Activated T-cell treated with anti-CD3 and anti-CD28 coated beads, Interleukin-2, amount 50 U/mL, for 72 hours (primary cell): ENCODE measurements at places on chromosomes 7 and 10. TPM values are rescaled to one million over a fixed set of nuclear protein-coding genes. Genes with fewer than 3 reads are reported as not detected.

MET gene
- 2.4 TPM for total RNA-seq

ADRA2A gene
- total RNA-seq: 0.07 TPM

FOXP2 gene
- not detected for total RNA-seq

TFPI2 gene
- 0.51 TPM for total RNA-seq

PNLIPRP2 gene
- total RNA-seq: not detected

CDNF gene
- 2.9 TPM for total RNA-seq

TAS2R5 gene
- 2.3 TPM for total RNA-seq

ZCWPW1 gene
- 6.5 TPM for total RNA-seq

NAT16 gene
- total RNA-seq: not detected

SLC26A4 gene
- 7.9 TPM for total RNA-seq

GRCh38 chr10:101020427-101021075, 10.4 kb downstream of the PDZD7 start:
- DNase-seq: no peak
- H3K4me1 ChIP-seq: peaks cover 6% of the 10 kb centered on the region
- H3K27me3 ChIP-seq: peaks cover 44% of the 10 kb centered on the region
- H3K36me3 ChIP-seq: no peaks in the 10 kb centered on the region

DNA sequence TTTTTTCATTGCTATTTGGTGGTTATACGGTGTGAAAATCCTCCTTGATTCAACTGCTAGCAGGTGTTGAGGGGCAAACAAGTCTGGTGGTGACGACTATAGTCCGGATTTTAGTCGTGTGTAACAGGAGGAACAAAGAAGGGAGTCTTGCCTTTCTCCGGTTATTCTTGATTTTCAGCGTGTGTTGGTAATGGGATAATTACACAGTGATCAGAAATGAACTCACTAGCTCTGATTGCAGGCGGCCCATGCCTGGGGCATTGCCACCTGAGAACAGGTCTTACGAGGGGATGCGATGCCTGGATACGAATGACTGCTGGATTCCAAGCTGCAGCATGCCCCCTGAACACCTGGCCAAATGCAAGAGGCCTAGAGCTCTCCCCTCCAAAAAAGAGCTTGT, 72.8 kb downstream of the CAMK1D start:
- no peak for DNase-seq
- H3K27me3 ChIP-seq: no peaks in the 10 kb centered on the region
- H3K4me1 ChIP-seq: peaks cover 40% of the 10 kb centered on the region
- peaks cover under 1% of the 10 kb centered on the region for H3K36me3 ChIP-seq

GRCh38 chr10:95406651-95407280, 116.0 kb upstream of the PDLIM1 start:
- H3K4me1 ChIP-seq: peaks cover 9% of the 10 kb centered on the region
- no peak overlapping the region for H3K4me3 ChIP-seq
- H3K27me3 ChIP-seq: peaks cover 13% of the 10 kb centered on the region
- no peak overlapping the region for H3K27ac ChIP-seq
- DNase-seq: no peak

DNA sequence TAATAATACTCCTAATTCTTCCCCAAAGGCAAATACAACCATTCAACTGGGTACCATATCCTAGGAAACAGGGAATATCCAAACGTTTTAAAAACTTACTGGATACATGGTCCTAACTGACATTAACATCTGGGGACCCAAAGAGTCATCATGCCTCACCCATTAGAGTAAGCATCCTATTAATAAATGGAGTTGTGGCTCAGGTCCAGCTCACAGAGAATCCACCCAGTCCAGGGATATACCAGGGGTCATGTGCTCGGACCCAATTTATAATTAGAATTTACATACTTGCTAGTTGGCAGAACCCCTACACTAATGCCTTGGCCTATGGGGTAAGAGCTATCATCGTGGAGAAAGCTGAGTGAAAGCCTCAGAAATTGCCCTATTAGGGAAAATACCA, 670.0 kb downstream of the XPNPEP1 start:
- no peak overlapping the region for H3K4me3 ChIP-seq
- H3K27me3 ChIP-seq: no peaks in the 10 kb centered on the region
- no peaks in the 10 kb centered on the region for H3K4me1 ChIP-seq
- no peak overlapping the region for H3K27ac ChIP-seq
- H3K36me3 ChIP-seq: no peaks in the 10 kb centered on the region

GRCh38 chr10:22711373-22711772, 3.0 kb downstream of the PIP4K2A start:
- peaks cover 60% of the 10 kb centered on the region for H3K4me1 ChIP-seq
- DNase-seq: no peak
- no peaks in the 10 kb centered on the region for H3K27me3 ChIP-seq
- H3K27ac ChIP-seq: peak overlapping the region; percentile 72
- peaks cover 8% of the 10 kb centered on the region for H3K36me3 ChIP-seq

DNA sequence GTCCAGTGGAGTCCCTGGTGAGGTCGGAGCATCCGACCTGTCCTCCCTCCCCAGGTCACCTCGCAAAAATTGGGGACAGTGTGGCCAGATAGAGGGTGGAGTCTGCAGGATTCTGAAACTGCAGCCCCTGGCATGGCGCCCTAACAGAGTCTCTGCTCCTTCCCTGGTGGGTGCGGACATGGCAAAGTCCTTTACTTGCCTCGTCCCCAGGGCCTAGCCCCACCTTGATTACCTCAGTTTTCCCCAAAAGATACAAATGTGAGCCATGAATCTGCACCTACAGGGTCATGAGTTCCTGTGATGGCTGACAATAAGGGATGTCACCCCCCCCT, 47.7 kb downstream of the NPVF start:
- peak overlapping the region; percentile 89 for H3K4me3 ChIP-seq
- no peaks in the 10 kb centered on the region for H3K36me3 ChIP-seq
- peaks cover 10% of the 10 kb centered on the region for H3K4me1 ChIP-seq
- H3K27ac ChIP-seq: peak overlapping the region; percentile 58
- DNase-seq: no peak

DNA sequence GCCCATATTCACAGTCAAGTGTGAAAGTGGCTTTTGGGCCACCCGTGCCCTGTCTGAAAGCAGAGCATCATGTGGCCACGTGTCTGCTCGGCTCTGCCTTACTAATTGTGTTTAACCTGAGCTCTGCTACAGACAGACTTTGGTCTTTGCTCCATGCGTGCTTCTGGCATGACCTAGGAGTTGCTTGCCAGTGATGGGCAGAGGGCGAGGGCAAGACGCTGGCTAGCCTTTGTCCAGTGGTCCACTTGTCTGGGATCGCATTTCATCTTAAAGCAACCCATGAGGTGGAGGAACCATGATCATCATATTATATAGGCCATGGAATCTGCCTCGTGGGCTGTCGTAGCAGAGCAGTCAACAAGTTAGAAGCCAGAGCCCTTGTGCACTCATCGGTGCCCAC, 123.3 kb upstream of the INSYN2A start:
- no peak overlapping the region for H3K4me3 ChIP-seq
- no peaks in the 10 kb centered on the region for H3K36me3 ChIP-seq
- no peak overlapping the region for H3K27ac ChIP-seq
- H3K27me3 ChIP-seq: peaks cover 11% of the 10 kb centered on the region
- H3K4me1 ChIP-seq: no peaks in the 10 kb centered on the region

DNA sequence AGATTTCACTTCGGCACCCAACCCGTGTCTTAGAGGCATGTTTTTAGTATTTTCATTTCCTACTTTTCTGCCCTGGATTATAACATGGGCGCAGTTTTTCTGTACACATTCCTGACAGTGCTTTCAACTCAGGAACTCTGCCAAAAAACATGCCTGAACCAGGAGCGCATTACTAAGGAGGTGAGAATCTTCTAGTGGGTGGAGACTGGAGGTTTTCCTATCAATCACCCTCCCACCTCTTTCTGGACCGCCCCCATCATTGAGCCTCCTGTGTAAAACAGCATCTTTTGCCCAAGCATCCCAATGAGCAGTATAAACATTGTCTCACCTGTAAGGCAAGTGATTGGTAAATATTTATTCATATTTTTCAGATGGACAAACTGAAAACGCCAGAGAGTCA, 53.2 kb downstream of the STK17A start:
- H3K27ac ChIP-seq: no peak overlapping the region
- H3K4me3 ChIP-seq: no peak overlapping the region
- H3K27me3 ChIP-seq: no peaks in the 10 kb centered on the region

GRCh38 chr7:151512353-151512752, 7.3 kb downstream of the RHEB start:
- no peak overlapping the region for H3K4me3 ChIP-seq
- no peak overlapping the region for H3K27ac ChIP-seq
- no peaks in the 10 kb centered on the region for H3K36me3 ChIP-seq
- no peak for DNase-seq

- H3K27me3 ChIP-seq: no peaks in the 10 kb centered on the region
- DNase-seq: no peak
- no peak overlapping the region for H3K4me3 ChIP-seq
- no peak overlapping the region for H3K27ac ChIP-seq
- H3K4me1 ChIP-seq: no peaks in the 10 kb centered on the region
Observed at GRCh38 chr10:109379186-109379585, 544.1 kb downstream of the XPNPEP1 start.

DNA sequence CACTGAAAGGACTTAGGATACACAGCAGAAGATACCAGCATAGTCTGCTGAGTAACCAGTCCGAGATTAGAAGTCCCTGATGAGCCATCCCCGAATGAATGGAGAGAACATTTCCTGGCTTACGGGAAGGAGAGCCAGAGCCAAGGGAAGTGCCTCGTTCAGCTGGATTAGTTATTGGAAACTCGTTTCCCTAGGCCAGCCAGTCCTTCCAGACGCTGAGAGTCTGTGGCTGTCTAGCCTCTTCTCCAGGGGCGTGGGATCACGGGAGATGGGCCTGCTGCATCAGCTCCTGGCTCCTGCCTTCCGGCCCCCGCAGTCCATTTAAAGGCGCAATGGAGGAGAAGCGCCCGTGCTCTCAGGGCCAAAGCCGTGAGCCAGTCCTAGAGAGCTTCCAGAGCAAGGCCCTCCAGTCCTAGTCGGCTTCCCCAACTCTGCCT, 712.8 kb downstream of the PARD3 start:
- no peak overlapping the region for H3K27ac ChIP-seq
- H3K4me3 ChIP-seq: no peak overlapping the region
- H3K36me3 ChIP-seq: no peaks in the 10 kb centered on the region
- no peak for DNase-seq
- no peaks in the 10 kb centered on the region for H3K4me1 ChIP-seq

- H3K4me1 ChIP-seq: peaks cover under 1% of the 10 kb centered on the region
- DNase-seq: no peak
- no peak overlapping the region for H3K27ac ChIP-seq
- H3K4me3 ChIP-seq: no peak overlapping the region
- no peaks in the 10 kb centered on the region for H3K27me3 ChIP-seq
Observed at GRCh38 chr7:140041659-140042385, 20.9 kb downstream of the PARP12 start.

- H3K27me3 ChIP-seq: peaks cover 64% of the 10 kb centered on the region
- peak; percentile 16 for DNase-seq
- no peak overlapping the region for H3K27ac ChIP-seq
- H3K4me1 ChIP-seq: peaks cover 40% of the 10 kb centered on the region
- no peaks in the 10 kb centered on the region for H3K36me3 ChIP-seq
Observed at GRCh38 chr7:151247611-151248345, 716 bp downstream of the SMARCD3 start.

- no peaks in the 10 kb centered on the region for H3K4me1 ChIP-seq
- peaks cover 4% of the 10 kb centered on the region for H3K27me3 ChIP-seq
- H3K36me3 ChIP-seq: no peaks in the 10 kb centered on the region
- DNase-seq: no peak
- H3K27ac ChIP-seq: no peak overlapping the region
Observed at GRCh38 chr7:42283553-42283952, 46.5 kb upstream of the GLI3 start.

- no peaks in the 10 kb centered on the region for H3K4me1 ChIP-seq
- peaks cover 1% of the 10 kb centered on the region for H3K36me3 ChIP-seq
- DNase-seq: no peak
Observed at GRCh38 chr10:82378146-82378545, 503.2 kb downstream of the NRG3 start.

DNA sequence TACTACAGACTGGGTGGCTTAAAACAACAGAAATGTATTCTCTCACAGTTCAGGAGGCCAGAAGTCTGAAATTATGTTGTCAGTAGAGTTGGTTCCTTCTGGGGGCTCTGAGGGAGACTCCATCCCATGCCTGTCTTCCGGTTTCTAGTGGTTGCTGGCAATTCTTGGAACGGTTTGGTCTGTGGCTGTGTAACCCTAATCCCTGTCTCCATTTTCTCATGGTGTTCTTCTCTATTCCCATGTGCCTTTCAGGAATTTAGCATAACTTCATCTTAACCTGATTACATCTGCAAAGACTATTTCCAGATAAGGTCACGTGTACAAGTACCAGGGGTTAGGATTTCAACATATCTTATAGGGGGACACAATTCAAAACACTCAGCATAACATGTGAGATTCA, 73.2 kb downstream of the FAM241B start:
- peaks cover 7% of the 10 kb centered on the region for H3K4me1 ChIP-seq
- peaks cover 62% of the 10 kb centered on the region for H3K27me3 ChIP-seq
- H3K36me3 ChIP-seq: peaks cover 10% of the 10 kb centered on the region

GRCh38 chr7:70647801-70648498, 484.0 kb upstream of the GALNT17 start:
- no peak overlapping the region for H3K4me3 ChIP-seq
- H3K27me3 ChIP-seq: peaks cover 34% of the 10 kb centered on the region
- no peaks in the 10 kb centered on the region for H3K36me3 ChIP-seq
- H3K4me1 ChIP-seq: peaks cover 25% of the 10 kb centered on the region
- DNase-seq: peak; percentile 92
- H3K27ac ChIP-seq: no peak overlapping the region

DNA sequence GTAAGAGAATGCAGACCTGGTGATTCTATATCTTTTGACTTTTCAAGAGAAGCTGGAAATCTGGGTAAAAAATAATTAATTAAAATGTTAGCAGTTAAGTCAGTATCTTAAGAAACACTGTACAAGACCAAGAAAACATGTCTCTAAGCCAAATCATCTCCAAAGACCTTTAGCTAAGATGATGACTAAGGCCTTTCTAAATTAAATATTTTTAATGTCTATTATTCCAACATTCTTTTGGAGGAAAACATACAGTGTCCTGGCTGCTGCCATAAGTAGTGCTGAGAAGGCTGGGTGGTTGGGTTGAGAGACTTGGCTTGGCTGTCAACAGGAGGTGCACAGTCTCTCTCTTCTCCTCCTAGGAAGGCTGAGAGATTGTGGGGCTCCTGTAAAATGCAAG, 20.3 kb downstream of the STARD3NL start:
- no peaks in the 10 kb centered on the region for H3K27me3 ChIP-seq
- DNase-seq: no peak
- no peak overlapping the region for H3K4me3 ChIP-seq
- H3K27ac ChIP-seq: no peak overlapping the region
- H3K36me3 ChIP-seq: peaks cover 4% of the 10 kb centered on the region
